ENCODE measurements at places on chromosomes 2 and 18. TPM values are rescaled to one million over a fixed set of nuclear protein-coding genes. Genes with fewer than 3 reads are reported as not detected.

DNA sequence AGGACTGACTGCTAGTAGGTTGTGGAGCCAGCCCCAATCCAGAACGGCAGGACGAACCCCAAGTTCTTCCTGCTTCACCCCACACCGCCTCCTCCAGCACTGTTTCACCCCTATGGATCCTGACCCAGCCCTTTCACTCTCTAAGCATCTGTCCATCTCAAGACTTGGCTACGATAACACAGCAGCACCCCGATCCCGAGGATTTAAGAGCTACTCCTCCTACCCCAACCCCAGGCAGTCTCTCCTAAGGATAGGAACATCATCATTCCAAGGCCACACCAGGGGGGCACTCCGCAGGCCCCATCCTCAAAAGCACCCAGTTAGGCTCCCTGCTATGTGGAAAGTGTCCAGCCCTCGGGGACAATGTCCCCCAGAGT is 645 bp downstream of the KCTD18 start:
- DNase-seq: no peak

DNA sequence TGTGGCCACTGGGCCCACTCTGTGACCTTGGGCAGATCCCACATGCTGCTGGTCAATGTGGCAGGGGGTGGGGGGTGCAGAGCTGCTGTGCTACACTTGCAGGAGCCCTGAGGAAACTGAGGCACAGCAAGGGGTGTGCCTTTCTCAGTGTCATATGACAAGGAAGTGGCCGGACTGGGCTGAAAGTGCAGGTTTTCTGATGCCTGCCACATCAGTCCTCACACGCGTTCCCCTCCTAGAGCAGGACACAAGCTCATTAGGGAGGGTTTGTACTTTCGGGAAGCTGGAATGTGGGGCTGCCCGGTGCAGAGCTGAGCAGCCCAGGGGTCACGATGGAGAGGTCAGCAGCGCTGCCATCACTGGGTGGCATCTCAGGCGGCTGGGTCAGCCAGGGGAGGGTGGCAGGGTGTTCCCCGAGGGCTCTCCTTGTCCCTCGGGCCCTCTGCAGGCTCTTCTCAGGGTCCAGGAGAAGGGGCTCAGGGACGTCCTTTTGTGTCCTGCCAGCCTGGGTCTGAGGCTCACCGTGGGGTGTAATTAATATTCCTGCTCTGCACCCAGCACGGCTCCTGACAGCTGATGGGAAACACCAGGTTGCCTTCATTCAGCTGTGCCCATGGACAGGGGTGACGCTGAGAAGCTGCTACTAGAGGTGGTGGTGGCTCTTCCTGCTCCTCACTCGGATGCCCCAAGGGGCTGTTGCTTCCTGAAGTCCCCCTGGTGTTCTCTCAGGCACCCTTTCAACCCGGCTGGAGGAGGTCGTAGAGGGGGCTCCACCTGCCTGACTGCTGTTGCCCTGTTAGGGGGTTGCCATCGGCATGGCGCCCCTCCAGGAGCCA is 62.1 kb upstream of the HDAC4 start:
- no peak for DNase-seq

The TOGARAM2 gene
- total RNA-seq: not detected

The DNAJC5G gene
- total RNA-seq: 0.77 TPM

The CRYBA2 gene
- not detected for total RNA-seq

All from endothelial cell of umbilical vein (primary cell).